Activated naive CD4-positive, alpha-beta T cell treated with anti-CD3 and anti-CD28 coated beads, Interleukin-2, amount 50 U/mL, for 16 hours (primary cell): ENCODE measurements at places on chromosomes 7 and 10.
A peak's percentile ranks its signal among the peaks of the same experiment; 100 is the strongest.

- no peak for DNase-seq
These were observed 986.4 kb downstream of the REEP3 start for GRCh38 chr10:64507651-64508028.

- no peak for DNase-seq
These were observed 79.8 kb downstream of the CHN2 start for GRCh38 chr7:29274146-29275017.

- no peak for DNase-seq
These were observed at the start of gene WDFY4 for GRCh38 chr10:48684792-48685623. Gene WDFY4, plus strand, starts transcription at chr10:48684873. Its CDS starts 24,860 bp downstream, at chr10:48709733.

DNA sequence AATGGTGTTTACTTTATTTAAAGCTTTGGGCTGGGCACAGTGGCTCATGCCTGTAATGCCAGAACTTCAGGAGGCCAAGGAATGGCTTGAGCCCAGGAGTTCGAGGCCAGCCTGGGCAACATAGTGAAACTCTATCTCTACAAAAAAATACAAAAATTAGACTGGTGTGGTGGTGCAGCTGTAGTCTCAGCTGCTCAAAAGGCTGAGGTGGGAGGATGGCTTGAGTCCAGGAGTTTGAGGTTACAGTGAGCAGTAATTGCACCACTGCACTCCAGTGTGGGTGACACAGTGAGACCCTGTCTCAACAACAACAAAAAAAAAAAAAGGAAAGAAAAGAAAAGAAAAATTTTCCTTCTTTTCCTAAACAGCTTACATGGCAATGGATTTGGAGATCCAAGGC lies 22.0 kb downstream of the SLC16A9 start:
- no peak for DNase-seq

DNA sequence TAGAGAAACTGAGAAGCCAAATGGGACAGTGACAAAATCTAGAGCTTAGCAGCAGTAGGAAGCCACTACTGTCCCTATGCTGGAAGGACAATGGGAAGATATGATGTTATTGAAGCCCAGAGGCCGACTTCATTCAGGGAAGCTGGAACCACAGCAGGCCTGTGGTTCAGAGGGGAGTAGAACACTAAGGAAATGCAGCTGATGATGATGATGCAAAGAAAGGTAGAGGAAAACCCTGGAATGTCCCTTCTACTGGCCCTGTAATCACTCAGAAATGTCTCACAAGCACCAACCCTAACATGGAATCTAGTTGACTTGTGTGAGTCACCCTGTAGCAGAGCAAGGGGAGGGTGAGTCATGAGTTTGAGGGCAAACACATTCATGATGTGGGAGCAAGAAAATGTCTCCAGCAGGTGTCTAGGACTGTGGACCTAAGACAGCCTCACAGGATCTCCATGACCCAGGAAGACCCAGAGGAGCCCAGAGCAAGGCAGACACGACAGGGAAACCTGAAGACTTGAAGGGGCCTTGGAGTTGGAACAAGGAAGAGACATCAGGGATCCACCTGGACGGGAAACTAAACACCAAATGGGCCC lies 37.0 kb upstream of the LRRC17 start:
- DNase-seq, result peak; percentile 15

- DNase-seq, result peak; percentile 12
These were observed 975 bp upstream of the USP54 start for GRCh38 chr10:73591935-73592699.

DNA sequence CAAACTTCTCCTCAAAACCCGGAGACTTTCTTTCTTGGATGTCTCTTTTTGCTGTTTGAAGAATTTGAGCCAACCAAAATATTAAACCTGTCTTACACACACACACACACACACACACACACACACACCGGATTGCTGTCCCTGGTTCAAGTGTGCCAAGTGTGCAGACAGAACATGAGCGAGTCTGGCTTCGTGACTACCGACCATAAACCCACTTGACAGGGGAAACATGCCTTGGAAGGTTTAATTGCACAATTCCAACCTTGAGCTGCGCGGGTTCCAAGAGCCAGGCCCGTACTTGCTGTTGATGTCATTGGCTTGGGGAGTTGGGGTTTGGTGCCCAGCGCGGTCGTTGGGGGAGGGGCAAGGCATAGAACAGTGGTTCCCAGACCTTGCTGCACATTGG lies 1.7 kb downstream of the EGFR start:
- no peak for DNase-seq

- DNase-seq, result no peak
These were observed 73.3 kb upstream of the COL13A1 start for GRCh38 chr10:69728335-69728870.

DNA sequence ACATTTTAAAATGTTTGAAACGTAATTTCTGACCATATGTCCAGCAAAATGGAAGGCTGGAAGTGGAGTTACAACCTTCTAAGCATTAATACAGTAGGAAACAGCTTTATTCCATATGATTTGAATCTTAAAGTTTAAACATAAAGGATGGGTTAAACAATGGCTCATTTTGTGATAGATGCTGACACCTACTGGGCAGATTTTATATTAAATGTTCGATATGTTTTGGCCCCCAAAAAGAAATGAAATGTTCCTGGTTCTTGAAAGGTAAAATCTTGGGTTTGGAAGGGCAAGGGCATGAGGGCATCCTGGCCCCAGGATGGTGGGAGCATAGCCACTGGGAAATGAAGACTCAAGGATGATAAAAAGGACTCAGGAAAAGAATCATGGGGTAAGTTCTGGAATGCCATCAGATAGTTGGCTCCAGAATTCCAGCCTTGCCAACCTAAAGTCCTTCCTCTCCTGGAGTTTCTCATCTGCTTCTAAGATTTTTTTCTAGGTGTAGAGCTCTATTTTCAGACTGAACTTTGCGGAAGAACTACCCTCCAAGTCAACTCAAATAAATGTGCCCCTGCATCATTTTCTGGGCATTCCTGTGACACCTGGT lies 34.6 kb upstream of the SLC35G1 start:
- DNase-seq, result no peak

GRCh38 chr10:90751107-90751997 lies 106.5 kb downstream of the HTR7 start:
- DNase-seq, result peak; percentile 30

- no peak for DNase-seq
These were observed 13.1 kb downstream of the DNAJC1 start for GRCh38 chr10:21990449-21990848.

GRCh38 chr10:1142596-1142995 lies 86.4 kb downstream of the WDR37 start:
- DNase-seq, result no peak

GRCh38 chr10:76396134-76396533 lies 964.7 kb downstream of the LRMDA start:
- DNase-seq, result no peak

- DNase-seq, result no peak
These were observed 54.7 kb upstream of the CCAR1 start for GRCh38 chr10:68666280-68666760.

- peak; percentile 29 for DNase-seq
These were observed 97.7 kb upstream of the EFCAB10 start for GRCh38 chr7:105678811-105679495.

DNA sequence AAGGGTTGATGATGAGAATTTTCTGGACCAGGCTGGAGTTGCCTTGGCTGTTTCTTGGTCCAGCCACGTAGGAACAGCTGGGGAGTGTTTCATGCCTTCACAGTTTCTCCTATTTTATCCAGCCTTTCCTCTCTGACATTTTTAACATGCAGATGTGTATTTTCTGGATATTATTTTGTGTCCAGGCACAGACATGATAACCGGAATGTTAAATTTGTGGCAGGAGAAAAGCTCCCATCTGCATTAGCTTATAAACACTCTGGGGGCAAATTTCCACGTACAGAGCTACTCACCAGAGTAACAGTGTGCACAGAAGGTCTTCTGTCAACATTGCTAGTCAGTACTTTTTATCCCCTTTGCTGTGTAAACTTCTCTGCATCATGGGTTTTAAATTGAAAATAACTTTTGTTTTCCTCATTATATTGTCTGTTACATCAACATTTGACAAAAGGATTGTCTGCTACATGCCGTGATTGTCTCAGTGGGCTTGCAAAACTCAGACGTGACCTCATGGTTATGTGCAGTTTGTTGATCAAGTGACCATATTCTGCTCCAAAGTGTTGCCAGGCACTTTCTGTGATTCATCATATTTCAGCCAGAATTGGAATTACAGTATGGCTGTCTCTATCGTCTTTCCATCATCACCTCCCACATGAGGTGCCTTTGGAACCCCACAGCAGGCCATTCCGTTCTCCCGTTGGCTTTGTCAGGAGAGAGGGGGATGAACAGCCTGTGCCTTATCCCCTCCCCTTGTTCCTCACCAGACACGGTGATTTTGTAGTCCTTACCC lies 41.4 kb downstream of the INSYN2A start:
- DNase-seq, result no peak

DNA sequence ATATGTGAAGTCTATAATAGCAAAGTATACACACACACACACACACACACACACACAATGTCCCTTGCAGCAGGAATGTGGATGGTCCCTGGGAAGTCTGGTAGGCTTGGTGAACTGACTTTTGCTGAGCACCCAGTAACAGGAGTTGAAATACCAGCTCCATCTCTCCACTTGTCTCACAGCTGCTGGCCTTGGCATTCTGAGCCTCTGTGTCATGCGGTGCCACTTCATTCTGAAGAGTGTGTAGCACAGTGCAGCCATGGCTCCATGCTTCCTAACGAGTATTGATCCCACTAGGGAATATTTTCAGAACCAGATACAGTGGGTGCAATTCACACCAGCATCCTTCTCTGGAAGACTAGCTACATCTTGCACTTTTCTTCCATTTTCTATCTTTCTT lies 192.4 kb downstream of the ADARB2 start:
- DNase-seq, result no peak

GRCh38 chr10:79342295-79342761 lies 4.9 kb upstream of the PPIF start:
- DNase-seq, result no peak

DNA sequence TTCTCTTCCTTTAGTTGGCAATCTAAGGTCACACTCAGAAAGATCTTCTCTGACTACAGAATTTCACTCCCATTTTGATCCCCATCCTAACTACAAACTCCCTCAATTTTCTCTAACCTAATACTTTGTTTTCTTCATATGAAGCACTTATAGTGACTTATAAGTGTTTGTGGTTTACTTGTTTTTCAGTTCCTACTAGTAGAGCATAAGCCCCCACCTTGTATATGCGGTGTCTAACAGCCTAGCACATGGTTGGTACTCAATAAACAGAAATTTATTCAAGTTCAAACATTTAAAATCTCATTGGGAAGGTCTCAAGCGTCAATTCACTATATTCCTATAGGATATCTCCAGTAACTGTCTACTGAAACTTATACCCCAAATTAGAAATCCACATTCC lies 35.2 kb downstream of the ANKRD26 start:
- no peak for DNase-seq

GRCh38 chr7:69687739-69688433 lies 89.6 kb downstream of the AUTS2 start:
- DNase-seq, result no peak

- no peak for DNase-seq
These were observed 75.1 kb downstream of the LYZL2 start for GRCh38 chr10:30554440-30554825.

DNA sequence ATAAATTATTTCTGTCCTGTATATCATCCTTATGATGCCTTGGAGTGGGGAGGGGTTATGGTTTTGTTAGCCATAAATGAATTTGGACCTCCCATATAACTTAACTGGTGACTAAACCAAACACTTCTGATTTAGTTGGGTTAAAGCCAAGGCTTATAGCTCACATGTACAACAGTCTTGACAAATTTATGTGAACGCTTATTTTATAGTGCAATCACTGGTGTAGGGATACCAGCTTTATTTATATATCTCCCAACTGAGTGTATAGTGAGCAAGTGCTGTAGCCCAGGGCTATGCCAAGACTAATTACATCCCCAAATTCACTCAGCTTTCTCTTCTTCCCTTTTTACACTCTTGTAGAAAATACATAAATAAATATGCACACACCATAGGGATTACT lies 956.2 kb downstream of the SORCS3 start:
- no peak for DNase-seq

DNA sequence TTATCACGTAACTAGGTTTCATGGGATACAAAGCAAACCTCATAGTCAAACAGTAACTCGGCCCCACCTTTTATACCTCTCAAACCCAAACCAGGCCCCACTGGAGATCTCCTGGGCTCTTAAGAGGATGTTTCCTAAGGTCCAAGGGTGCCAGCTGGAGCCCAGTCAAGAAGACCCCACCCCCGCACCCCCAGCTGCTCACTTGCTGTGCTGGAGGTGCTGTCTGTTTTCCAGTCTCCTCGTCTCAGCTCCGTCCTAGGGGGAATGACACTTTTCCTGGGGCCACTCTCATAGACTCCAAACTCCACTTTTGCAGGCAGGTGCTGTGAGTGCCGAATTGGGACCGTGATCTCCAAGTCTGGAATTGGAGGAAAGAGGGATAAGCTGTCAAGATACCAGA lies 22.7 kb upstream of the TM9SF3 start:
- no peak for DNase-seq

DNA sequence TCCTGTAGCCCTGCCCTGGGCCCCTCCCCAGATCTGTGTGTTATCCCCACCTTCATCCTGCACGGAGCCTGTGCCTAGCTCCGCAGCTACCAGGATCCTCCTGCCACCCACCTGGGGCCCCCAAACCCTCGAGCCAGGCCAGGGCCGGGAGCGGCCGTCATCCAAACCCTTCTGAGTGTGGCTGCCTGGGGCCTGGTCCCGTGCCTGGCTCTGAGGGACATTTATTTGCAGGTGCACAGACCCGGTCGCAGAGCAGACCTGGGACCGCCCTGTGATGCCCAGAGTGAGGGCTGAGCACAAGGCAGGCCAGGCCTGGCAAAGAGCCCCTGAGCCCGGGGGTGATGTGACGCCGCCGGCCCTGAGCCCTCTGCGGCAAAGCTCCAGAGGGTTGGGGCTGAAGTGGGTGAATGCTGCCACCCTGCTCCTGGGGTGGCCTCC lies 27.4 kb upstream of the INPP5A start:
- no peak for DNase-seq

GRCh38 chr7:99733448-99733847 lies 1.5 kb downstream of the CYP3A7 start:
- DNase-seq, result no peak

GRCh38 chr7:154372011-154372601 lies 319.9 kb downstream of the DPP6 start:
- no peak for DNase-seq

GRCh38 chr7:41912426-41912825 lies 209.5 kb upstream of the INHBA start:
- no peak for DNase-seq

GRCh38 chr7:6359734-6360133 lies 87.3 kb upstream of the CYTH3 start:
- DNase-seq, result no peak

DNA sequence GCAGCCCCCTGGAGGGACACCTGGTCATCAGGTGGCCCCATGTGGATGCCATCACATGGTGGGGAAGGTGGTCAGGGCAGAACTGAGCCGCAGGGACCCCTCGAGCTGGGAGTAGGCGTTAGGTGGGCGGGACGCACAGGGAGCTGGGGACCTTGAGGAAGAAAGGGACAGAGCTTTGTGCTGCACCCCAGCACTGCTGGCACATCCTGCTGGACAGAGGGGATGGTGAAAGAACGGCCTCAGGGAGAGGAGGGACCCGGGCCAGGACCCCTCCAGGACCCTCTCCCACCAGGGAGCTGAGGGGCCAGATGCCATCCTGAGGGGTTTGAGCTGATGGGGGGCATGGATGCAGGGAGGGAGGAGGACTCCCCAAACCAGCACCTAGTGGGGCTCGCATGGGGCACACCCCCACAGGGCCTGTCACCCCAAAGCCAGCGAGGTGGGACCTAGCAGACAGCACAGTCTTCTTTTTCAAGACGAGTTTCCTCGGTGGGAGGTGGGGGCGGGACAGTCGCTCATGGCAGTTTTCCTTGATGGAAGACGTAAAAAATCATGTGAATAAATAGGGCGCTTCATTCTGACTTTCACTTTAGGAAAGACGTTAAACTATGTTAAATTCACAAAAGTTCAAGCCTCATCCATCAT lies 43.3 kb downstream of the STK32C start:
- no peak for DNase-seq
